ENCODE measurements at places on chromosomes 16 and 17.

DNA sequence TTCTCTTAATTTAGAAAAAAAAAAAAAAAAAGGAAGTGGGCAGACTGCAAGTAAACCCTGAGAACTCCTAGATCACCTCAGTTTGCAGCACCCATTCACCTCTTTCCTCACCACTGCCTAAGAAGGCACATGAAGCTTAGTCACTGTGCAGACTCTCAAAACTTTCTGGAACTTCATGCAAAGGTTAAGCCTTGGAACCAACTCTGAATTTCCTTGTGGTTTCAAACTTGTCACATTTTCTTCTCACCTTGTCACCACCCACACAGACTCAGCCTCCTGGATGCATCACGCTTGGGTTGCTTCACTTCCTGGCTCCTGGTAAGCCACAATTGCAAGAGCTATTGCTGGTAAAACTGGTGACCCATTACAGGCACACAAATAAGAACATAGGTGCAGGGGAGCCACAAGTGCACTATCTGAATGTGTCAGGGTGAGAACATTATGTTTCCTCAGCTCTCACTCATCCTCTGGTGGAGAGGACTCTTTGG is 15.0 kb upstream of the CPD start:
- no peak for DNase-seq

- no peak for DNase-seq
Measured at GRCh38 chr17:75684924-75685323, 17.8 kb downstream of the SAP30BP start.

DNA sequence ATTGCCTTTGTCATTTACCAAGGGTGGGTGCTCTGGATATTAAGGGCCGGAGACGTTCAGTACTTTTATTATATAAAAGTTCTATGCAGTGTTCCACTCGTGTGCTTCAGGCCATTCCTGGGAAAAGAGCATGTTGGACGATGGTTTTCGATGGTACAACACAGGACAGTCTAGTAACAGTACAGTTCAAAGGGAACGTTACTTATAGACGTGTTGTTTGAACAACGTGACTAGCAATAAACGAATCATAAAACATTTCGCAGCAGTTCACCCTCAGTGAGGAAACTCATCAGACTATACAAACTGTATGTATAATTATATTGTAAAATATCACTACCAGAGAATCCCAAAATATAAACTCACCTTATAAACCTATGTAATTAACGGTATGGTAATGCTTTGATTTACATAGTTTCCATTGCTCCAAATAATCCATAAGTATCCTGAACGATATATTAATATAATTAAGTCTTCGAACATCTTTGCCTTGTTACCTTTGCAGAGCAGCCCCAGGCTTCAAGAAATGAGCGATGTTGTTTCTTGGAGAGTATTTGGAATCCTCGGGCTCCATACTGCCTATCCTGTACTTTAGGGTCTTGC is 589 bp downstream of the NMT1 start:
- no peak for DNase-seq

GRCh38 chr16:55943267-55943666 is 68.1 kb upstream of the CES5A start:
- no peak for DNase-seq

DNA sequence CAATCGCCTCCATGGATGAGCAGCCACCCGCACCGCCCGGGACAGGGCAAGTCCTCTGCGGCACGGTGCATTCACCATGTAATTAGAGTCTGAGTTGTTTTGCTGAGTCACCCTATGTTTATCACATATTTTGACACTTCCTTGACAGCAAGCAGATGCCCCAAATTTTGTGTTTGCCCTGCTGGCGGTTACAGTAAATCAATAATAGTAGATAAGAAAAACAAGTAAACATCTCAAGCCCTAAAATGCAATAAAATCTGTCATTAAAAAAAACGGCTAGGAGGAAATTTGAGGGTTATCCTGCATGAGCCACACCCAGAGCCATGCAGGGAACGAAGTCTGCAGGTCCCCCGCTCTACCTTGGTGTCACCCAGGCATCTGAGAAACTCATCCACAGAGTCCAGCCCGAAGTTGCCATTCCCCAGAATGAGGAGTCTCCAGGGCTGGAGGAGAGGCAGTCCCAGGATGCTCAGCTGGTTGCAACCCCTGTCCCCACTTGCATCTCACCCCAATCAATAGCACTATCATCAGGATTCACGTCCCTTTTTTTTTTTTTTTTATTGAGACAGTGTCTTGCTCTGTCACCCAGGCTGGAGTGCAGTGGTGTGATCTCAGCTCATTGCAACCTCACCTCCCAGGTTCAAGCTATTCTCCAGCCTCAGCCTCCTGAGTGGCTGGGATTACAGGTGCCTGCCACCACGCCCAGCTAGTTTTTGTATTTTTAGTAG is 16.5 kb upstream of the ST6GALNAC1 start:
- no peak for DNase-seq

DNA sequence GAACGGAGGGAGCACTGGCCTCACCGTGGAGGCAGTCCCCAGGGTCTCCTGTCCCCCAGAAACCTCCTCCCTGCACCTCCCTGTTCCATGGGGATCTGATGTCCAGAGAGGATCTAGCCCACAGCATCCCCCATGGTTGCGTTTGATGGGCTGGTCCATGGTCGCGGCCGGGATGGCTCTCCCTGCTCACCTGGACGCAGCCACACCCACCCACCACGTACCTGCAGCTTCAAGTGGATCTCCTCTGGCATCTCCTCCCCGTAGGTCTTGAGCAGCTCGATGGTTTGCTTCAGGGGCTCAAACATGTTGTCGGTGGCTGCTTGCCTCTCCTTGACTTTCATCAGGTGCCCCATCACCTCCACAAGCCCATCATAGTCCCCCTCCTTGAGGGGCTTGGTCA is 47.9 kb downstream of the DNAH17 start:
- DNase-seq = no peak

DNA sequence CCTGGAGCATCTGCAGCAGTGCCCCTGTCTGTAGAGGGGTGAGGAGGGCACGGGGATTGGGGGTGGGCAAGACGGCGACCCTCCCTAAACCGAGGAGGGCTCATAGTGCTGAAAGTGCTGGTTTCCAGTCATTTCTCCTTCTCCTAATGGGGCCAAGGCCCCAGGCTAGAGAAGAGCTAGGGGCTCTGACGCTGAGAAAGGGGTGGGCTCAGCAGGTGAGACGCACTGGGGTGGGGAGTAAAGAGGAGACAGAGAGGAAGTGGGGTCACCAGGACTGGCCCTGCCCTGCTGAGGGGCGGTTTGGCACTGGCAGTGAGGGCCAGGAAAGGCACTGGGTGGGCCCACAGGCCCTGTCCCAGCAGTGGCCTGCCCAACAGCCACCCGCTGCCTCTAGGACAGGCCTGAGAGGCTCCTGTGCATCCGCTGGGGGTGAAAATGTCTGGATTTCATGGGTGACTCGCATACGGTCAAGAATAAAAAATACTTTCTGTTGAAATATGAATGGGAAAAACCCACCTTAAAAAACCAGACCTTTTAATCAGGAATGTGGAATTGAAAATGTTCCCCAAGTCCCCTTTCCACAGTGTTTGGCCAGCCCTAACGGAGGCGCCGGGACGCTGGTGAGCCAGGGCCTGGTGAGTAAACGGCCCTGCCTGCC is 122.4 kb upstream of the SMURF2 start:
- no peak for DNase-seq

DNA sequence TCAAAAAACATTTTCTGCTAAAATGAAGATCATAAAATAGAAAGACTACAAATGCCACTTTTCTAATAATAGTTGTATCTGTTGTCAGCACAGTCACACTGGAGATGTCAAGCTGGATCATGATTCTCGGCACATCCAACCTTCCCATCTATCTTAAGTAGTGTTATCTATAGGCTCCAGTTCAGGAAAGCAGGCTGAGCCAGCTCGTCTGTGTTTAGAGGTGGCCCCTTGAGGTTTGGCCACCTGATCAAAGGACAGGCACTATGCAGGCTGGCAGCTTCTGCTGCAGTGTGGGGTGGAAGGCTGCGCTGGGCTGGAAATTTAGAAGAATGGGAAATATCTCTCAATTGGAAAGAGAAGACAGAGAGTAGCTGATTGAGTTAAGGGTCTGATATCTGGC is 32.4 kb downstream of the SMYD4 start:
- no peak for DNase-seq

GRCh38 chr16:22373662-22374310 is 633 bp downstream of the CDR2 start:
- no peak for DNase-seq

DNA sequence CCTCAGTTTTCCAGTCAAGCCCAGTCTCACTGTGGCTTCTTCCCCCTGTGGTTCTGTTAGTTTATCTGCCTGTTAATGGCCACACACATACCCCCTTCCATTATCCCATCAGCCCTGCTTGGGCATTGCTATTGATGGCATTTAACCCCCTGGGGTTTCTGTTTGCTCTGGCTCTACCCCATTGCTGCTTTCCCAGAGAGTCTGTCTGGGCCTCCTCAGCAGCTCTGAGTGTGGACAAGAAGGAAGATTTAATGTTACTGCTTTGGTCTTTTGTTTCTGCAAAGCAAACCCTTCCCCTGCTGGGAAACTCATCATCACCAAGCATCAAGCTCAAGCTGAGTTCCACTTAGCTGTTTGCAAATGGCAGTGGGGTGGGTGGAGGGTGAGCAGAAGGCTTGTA is 162.7 kb downstream of the CCT6B start:
- no peak for DNase-seq

- no peak for DNase-seq
Measured at GRCh38 chr16:78184238-78185183, 85.1 kb downstream of the WWOX start.

DNA sequence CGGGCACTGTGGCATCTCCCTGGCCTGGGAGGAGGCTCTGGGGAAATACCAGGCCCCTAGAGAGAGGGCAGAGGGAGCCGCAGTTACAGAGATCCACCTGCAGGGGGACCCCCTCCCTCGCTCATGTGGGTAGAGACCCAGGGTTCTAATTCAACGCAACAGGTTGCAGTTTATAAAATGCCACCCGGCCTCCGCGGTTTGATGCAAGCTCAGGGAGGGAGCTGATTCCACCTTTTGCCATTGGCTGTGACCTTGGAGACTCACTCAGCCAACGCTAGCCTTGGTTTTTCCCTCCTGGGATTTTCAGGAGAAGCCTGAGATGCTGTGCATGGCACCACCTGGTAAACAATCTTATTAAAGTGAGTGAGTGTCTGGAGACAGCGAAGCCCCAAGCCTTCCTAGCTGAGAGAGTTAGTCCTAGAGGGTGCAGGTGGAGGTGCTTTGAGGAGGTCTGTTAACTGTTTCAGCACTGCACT is 12.1 kb downstream of the TTLL6 start:
- no peak for DNase-seq

- no peak for DNase-seq
Measured at GRCh38 chr17:64160378-64160777, 30.4 kb upstream of the ERN1 start.

DNA sequence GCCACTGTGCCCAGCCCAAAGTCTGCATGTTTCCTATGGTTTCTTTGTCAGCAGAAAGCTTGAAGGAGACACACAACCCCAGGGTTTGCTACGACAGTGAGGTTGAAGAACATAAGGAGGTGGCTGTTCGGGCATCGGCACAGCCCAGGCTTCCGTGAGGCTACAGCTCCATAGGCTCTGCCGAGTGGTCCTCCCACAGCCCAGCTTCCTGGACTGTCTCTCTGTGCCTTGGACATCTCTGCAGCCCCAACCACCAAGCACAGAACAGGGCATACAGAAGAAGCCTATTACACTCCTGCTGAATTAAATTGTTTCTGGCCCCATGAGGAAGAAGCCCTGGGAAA is 3.2 kb upstream of the HAP1 start:
- DNase-seq = no peak

- DNase-seq = no peak
Measured at GRCh38 chr17:56808503-56808902, 25.2 kb downstream of the C17orf67 start.

DNA sequence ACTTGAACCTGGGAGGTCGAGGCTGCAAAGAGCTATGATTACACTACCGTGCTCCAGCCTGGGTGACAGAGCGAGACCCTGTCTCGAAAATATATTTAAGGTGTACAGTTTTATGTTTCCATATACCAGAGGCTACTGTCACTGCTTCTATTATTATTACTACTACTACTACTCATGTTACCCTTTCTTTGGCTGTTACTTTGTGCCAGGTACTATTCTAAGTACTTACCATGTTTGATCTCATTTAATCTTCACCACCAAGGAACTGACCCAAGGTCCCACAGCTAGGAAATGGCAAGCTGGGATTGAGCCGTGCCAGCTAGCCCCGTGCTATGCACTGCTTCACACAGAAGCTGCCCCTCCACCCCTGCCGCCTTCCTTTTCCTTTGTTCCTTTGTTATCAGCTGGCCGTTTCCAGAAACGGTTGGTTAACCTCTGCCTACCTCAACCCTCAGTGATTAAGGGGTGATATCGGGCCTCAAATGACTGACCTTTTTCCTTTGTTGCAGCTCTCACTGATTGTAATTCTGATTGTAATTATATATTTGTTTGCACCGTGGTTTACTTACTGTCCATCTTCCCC is 78.4 kb downstream of the ABCC1 start:
- DNase-seq = no peak

DNA sequence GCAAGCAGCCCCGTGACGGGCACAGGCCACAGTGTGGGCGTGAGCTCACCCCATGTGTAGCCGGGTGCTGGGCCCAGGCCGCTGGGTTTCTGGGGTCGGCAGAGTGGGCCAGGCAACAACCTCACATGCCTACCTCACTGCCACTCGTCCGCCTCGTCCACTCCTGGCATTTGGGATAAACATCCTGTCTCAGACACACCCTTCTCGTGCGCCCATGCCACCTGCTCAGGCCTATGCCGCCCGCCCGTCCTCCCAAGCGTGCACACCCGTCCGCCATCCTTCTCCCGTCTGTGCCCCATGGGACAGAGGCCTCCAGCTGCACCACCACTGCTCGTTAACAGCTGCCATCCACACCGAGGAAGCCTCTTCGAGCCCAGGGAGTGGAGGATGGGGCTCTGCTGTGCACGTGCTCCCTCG is 64.3 kb downstream of the KLHDC4 start:
- DNase-seq = no peak

GRCh38 chr16:359067-359763 is 6.7 kb upstream of the AXIN1 start:
- DNase-seq = no peak

GRCh38 chr17:53426505-53426904 is 396.2 kb upstream of the KIF2B start:
- DNase-seq = no peak

- DNase-seq = no peak
Measured at GRCh38 chr17:40821536-40821935, 878 bp downstream of the KRT10 start.

- no peak for DNase-seq
Measured at GRCh38 chr17:42342242-42343008, 45.8 kb downstream of the STAT3 start.

- DNase-seq = no peak
Measured at GRCh38 chr16:72092832-72093447, 480 bp downstream of the TXNL4B start.

GRCh38 chr17:72602517-72603419 is 481.9 kb downstream of the SOX9 start:
- DNase-seq = no peak

DNA sequence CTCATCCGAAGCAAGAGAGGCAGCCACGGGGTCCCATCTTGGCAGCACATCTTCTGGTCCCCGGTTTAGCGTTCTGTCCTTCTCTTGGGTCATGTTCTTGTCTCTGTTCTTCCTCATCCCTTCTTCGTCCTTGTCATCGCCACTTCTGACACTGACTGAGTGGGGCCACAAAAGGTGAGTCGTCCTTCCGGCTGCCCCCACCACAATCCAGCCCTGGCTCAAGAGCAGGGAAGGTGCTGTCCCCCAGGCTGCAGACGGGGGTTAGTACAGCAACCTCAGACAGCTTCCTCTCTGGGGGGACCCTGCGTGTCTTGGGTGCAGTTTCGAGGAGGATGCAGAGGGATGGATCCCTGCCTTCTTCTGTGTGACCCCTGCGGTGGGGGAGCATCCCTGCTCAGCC is 21.8 kb downstream of the NAA60 start:
- no peak for DNase-seq

- no peak for DNase-seq
Measured at GRCh38 chr16:81623365-81624102, 155.6 kb upstream of the PLCG2 start.
